HuH-7.5 (cell line): ENCODE measurements at places on chromosomes 6 and 20.
A peak's percentile ranks its signal among the peaks of the same experiment; 100 is the strongest.

- no peak for DNase-seq
Measured at GRCh38 chr6:134719286-134719685, 230.6 kb downstream of the ALDH8A1 start.

DNA sequence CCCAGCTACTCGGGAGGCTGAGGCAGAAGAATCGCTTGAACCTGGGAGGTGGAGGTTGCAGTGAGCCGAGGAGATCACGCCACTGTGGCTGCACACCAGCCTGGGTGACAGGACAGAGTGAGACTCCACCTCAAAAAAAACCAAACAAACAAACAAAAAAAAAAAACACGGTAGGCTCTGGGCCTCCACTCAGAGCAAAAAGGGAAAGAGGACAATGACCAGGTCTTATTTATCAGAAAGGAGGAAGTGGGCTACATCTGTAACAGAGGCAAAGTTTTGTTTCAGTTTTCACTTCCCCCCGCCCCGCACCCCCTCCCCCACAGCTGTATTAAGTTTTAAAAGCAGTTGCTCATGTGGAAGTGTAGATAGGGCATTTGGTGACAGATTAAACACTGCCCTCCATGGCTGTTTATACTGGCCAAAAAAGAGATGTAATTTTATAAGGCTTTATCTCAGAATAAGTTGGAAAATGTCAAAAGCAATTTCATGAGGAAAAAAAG, 114.6 kb downstream of the RCAN2 start:
- DNase-seq = no peak

DNA sequence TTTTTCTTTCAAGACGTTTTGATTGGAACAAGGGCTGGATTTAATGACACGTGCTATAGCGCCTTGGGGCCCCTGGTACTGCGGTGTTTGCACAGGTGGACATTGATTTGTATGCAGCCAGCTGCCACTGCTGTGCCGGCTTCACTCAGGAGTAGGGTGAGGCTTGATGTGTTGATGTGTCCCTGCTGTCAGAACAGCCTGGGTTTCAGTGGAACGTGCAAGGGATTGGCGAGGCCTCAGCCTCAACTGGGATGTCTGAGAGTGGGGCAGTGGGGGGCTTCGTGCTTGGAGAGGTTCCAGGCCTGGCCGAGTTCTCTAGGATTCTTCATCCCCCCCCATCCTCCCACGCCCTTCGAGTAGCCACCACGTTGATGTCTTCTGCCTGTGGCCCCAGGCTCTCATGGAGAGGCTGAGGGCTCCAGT, 23.0 kb downstream of the PYGB start:
- no peak for DNase-seq

DNA sequence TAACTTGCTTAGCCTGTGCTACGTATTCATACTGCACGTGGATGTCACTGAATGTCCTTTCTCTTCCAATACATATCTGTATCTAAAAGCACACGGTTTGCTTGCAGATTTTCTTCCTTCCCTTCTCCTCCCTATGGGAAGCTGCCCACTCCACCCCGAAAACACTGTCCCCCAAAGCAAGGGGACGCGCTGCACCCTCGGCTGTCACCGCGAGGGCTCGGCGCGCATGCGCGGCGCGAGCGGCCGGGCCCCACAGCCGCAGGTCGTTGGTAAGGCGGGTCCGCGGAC, 659 bp downstream of the TMX4 start:
- DNase-seq = peak; percentile 89

DNA sequence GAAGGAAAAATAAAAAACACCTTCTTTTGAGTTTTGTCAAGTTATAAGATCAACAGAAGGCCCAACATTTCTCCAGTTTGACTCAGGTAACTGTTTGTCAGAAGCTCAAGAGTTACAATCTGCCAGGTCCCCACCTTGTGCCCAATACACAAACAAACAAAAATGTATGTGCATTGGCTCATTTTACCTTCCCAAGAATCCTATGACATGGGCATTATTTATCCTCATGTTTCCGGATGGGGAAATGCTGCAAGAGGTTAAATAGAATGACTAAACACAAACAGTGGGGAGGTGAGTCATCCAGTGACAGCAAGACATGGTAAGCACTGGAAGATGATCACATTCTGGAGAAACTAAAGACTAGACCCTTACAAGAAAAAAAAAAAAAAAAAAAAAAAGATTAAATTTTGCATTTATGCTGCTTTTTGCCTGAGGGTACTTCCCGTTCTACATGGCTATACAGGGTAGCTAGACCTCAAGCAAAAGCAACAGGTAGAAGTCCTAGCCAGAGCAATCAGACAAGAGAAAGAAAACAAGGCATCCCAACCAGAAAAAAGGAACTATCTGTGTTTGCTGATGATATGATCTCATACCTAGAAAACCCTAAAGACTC, 23.6 kb upstream of the ANKRD60 start:
- DNase-seq = no peak

- no peak for DNase-seq
Measured at GRCh38 chr20:46507760-46508407, 5.5 kb downstream of the ZNF334 start.

DNA sequence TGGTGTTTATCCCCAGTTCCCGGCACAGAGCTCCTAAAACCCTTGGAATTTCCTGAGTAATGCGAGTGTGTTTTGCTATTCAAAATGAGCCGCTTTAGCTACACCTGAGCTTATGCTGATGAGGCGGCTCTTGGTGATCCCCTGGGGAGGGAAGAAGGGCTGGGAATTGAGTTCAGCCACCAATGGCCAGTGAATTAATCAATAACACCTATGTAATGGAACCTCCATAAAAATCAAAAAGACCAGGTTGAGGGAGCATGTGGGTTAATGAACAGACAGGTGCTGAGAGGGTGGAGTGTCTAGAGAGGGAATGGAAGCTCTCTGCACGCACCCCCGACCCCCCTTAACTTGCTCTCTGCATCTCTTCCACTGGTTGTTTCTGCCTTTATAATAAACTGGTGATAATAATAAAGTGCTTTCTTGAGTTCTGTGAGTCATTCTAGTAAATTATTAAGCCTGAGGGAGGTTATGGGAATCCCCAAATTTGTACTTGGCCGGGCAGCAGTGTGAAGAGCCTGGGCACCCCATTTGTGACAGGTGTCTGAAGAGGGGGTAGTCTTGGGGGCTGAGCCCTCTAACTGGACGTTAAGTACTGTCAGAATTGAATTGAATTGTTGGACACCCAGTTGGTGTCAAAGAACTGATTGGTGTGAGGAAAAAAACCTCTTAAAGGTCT, 24.6 kb upstream of the SERPINB1 start:
- no peak for DNase-seq

DNA sequence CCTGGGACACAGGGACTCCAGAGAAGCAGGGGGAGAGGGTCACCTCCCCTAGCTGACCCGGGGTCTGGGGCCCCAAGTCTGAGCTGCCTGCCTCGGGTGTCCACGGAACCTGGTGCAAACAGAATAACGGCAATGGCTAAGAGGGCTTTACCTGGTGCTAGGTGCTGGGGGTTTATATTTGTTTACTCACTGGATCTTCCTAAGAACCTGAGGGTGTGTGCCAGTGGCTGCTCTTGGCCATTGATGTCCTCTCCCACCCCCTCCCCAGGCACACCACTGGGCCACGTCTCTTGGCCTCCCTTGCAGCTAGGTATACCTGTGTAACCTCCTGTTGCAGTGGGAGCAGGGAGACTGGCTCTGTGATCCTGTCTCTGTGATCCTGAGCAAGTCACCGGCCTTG, 157.9 kb upstream of the MLN start:
- no peak for DNase-seq

- no peak for DNase-seq
Measured at GRCh38 chr6:161115468-161115867, 123.9 kb downstream of the MAP3K4 start.

GRCh38 chr20:19658137-19658536, 99.9 kb upstream of the RIN2 start:
- DNase-seq = no peak

DNA sequence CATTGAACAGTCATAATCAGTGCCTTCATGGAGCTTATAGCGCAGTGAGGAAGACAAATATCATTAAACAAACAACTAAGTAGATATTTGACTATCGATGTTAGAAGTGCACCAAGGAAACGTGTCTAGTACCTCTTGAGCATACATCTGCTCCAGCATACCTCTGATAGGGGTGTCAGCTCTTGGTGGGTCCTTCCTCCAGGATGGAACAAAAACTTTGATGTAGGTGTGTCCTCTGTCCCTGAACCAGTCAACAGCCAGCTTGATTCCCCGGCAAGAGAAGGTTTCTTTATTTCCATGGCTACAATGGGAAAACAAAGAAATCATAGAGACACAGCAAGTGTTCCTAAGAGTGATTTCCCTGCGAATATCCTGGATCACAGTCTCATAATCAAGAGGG, 23.1 kb downstream of the ZC3H12D start:
- no peak for DNase-seq

- DNase-seq = no peak
Measured at GRCh38 chr20:18987781-18988360, 174.3 kb downstream of the SCP2D1 start.

DNA sequence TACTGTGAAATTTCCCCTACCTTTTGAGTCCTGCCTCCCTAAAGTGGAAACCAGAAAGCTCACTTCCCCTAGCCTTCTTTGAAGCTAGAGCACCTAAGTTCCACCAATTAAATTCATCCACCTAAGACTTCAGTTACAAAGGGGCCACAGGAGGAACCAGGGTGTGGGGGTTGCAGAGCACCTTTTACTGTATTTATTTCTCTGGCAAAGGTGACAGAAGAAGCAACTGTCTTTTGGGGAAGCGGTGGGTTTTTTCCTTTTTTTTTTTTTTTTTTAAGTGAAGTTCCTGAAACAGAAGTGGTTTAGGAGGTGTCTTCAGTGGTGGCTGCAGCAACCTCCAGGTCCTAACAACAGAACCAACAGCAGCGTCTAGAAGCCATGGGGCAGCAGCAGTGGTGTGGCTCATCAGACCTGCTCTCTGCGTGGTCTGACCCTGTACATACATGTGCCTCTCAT, 13.1 kb downstream of the PSMB9 start:
- no peak for DNase-seq

DNA sequence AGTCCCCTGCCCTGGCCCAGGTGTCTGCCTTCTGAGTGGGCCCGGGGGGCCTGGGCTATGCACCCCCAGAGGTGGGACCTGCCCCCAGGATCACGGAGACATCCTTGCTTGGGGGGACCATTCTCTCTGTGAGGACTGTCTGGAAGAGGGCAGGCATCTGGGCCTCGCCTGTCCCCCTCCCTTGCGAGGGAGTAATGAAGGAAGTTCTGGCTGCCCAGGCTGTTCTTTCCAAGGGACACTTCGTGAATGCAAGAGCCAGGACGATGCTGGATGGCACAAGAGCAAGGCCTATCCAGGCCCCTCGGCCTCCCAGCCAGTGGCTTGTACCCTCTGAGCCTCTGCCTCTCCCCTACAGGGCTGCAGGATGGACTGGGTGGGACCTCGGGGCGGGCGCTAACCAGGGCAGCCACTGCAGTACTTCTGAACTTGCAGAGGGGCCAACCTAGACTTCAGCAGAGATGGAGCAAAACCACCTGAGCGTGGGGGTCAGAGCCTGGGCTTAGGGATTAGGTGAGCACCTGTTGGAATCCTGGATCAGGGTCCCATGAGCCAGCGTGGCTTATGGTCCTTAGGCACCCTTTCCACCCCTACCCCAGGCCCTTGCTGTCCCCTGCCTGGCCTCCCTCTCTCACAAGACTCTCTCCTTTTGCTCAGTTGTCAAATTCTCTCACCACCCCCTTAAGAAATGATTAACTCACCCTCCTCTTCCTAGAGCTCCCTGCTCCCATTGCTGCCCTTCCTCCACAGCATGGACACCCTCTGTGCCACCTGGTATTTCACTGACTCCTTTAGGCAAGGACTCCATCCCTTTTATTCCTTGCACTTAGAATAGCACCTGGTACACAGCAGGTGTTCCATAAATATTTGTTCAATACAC, 53.2 kb downstream of the CTCFL start:
- DNase-seq = no peak

DNA sequence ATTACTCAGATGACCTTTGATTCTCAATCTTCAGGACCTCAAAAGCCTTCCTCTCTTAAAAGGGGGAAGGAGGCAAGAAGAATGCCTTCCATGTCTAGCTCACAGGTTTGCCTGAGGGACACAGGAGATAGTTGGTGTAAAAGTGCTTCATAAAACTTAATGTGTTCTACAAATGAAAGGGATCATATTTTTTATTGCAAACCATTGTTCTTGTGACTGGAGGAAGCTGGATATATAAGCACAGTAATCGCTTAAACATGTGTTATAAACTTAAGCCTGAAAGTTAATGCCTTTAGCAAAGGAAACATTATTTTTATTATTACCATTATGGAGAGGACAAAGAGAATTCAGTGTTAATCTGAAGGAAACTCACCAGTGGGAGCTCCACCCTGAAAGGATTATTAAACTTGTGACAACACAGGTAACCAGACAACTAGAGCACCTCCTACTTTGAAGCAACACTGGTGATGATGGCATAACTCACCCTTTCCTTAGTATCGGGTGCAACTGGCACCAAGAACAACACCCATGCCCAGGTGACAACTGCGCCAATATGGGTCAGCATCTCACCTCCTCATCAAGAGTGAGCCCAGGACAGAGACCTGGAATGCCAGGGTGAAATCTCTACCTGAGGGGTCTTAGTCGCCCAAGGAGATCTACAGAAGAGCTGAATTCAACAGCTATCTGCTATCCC, 288.7 kb upstream of the PRDM1 start:
- no peak for DNase-seq

DNA sequence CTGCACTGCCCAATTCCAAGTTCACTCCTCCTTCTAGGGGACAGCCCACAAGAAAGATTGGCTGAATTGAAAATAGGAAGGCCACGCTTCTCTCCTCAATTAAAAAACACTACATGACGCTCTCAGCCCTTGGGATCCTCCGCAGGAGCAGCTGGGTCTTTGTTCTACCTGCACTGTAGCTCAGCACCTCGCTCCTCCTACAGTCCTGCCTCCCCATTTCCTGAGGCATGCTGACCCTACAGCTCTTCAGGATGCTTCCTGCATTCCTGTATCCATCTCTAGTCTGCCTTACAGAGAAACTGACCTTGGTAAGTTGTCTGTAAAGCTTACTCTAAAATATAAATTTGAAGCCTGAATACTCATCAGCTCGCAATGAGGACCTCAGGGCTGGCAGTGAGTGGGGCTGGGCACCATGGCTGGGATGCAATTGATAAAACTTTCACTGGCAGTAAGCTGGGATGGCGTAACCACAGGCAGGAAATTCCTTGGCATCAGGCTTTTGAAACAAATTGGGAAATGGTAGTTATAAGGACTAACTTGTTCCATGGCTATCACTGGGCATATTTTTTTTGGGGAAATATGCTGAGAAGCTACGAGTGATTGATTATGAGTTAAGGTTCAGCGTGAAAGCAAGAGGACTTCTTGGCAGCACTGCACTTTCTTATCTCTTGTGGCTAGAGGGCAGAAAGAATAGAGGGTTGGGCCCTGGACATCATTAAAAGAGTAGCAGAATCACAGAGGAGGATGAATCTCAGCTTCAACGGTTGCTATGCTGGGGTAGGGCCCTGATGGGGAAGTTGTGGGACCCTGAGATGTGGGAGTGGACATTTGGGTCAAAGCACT, 11.7 kb upstream of the SIRPB1 start:
- no peak for DNase-seq

DNA sequence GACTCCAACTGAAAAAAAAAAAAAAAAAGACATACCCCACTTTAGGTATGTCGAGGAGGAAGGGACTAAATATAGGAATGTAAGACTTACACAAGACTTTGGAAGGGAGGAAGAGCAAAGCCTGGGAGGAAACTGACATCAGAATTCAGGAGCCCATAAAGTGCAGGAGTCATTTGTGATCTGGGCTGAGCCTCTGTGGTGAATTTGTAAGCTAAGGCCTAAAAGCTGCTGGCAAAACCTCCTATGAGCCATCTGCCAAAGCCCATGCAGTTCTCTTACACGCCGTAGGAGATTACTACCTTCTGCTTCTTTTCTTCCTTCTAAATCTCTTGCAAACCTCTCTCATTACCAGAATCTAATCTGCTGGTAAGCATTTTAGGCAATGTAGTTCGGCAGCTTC, 52.0 kb upstream of the THEMIS start:
- no peak for DNase-seq

GRCh38 chr6:111858347-111858746, 14.9 kb downstream of the FYN start:
- DNase-seq = no peak
